ENCODE measurements at places on chromosomes 5 and 9.

- DNase-seq, result no peak
Measured at GRCh38 chr5:157918811-157919742, 60.1 kb upstream of the CLINT1 start.

DNA sequence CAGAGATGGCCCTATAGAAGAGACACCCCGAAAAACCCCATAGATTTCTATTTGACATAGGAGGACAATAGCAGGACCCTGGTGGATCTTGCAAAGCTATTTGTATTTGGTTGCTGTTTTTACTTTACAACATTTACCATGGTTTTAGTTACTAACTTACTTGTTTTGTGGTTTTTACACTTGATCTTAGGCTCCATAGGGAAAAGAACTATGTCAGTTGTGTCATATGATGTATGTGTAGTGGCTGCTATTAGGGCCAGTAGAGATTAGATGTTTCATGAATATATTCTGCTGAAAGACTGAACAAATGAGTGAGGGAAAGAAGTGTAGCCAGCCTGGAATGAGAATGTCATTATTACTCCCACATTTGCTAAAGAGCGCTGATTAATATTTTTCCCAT lies 388.1 kb downstream of the SEMA5A start:
- DNase-seq, result no peak

DNA sequence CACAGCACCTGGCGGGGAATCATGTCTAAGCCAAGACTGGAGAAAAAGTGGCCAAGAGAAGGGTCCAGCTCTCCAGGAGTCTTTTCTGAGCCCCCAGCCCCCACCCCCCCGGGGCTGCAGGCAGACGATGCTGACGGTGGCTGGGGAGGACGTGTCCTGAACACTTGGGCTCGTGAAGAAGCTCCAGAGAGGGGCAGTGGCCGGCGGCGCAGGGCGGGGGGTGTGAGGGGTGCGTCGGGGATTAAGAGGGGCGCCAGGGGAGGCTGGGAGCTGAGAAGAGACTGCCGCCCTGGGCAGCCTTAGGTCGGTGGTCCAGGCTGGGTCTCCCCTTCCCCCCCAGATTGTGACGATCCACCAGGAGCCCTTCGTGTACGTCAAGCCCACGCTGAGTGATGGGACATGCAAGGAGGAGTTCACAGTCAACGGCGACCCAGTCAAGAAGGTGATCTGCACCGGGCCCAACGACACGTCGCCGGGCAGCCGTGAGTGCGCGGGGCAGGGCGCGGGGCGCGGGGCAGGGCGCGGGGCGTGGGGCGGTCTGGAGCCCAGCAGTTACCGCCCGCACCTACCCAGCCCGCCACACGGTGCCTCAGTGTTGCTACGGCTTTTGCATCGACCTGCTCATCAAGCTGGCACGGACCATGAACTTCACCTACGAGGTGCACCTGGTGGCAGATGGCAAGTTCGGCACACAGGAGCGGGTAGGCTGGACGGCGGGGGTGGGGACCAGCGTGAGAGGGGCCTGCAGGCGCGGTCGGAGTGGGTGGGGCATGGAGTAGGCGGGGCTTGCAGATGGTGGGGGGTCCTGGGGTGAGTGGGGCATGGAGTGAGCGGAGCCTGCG lies 8.9 kb downstream of the LRRC26 start:
- no peak for DNase-seq

DNA sequence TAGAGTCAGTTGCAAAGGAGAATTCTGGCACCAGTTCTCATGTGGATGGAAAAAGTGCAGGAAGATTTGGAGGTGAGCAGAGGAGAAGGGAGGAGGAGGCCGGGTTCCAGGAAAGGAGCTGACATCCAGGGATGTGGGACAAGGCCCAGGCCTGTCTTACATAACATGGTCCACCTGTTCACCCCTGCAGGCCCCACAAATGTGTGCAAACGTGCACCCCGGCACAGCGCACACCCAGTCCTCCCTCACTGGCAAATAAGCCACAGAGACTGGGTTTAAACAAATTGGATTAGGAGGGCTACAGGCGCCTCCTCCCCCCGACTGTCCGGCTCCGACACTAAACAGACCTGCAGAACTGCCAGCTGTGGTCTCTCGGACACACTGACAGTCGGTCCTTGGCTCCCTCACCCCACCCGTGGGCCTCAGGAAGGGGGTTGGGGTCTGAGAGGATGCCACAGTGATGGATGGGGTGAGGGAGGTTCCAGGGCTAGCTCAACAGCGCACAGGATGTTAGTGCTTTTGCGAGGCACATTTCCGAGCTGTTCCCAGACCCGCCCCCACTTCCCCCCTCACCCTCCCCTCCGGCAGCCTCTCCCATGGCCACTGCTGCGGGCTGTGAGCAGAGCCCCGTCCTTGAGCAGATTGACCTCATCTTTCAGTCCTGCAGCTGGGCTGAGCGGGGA lies 43.4 kb upstream of the IL17B start:
- no peak for DNase-seq

- DNase-seq, result no peak
Measured at GRCh38 chr9:114643001-114643400, 14.6 kb downstream of the TEX53 start.

DNA sequence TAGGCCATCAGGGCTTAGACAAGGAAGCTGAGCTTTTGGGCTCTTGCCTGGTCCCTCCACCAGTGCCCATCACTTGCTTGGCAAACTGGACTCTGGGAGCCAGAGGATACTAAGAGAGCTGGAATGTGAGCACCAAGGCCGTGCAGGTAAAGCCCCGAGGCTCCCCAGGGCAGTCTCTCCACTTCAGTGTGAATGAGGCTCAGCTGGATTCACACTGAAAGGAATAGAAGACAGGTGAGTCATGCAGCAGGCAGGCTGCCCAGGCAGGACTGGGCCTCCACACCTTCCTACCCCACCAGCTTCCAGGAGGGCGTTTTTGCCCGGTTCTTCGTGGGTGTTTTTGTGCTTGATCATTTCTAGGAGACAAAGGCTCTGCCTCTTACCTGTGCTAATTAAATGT lies 7.3 kb upstream of the CTSV start:
- DNase-seq, result no peak

- DNase-seq, result no peak
Measured at GRCh38 chr9:23747088-23748075, 78.7 kb downstream of the ELAVL2 start.

GRCh38 chr5:34026089-34026761 lies 16.8 kb downstream of the C1QTNF3 start:
- DNase-seq, result no peak

GRCh38 chr5:132094393-132095076 lies 20.9 kb downstream of the CSF2 start:
- no peak for DNase-seq

DNA sequence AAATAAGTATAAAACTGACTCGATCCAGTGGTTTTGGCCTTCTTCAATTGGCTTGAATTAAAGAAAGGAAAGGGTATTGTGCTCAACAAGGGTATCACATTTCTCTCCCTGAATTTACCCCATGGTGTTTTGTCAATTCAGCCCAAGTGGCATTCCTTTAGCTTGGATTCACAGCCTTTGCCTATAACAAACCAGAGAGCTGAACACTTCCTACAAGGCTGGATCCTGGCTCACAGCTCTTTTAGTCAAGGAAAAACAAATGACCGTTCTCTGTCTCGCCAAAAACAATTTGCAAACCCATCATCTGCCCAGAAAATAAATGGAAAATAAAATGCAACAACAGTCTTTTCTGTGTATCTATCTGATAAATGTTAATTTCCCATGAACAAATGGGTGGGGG lies 5.7 kb downstream of the ZNF366 start:
- no peak for DNase-seq

DNA sequence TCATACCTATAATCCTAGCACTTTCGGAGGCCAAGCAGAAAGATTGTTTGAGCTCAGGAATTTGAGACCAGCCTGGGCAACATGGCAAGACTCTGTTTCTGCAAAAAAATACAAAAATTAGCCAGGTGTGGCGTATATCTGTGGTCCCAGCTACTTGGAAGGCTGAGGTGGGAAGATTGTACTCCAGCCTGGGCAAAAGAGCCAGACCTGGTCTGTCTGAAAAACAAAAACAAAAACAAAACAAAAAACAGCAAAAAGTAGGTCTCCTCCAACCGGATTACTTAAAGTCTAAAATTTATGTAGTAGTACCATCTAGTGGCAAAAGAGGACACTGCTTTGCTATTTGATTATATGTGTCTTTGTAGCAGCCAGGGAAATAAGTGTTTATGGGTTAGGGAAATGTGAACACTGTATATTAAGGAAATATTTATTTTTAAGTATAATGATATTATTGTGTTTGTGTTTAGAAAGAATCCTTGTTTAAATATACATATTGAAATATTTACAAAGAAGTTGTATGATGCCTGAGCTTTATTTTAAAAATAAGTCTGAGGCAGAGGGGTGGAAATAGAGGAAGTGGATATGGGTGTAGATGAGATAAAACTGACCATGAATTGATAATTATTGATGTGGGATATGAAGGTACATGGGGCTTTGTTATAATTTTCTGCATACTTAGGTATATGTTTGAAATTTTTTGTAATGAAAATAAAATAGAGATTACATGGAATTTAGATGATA lies 20.0 kb downstream of the APC start:
- no peak for DNase-seq

DNA sequence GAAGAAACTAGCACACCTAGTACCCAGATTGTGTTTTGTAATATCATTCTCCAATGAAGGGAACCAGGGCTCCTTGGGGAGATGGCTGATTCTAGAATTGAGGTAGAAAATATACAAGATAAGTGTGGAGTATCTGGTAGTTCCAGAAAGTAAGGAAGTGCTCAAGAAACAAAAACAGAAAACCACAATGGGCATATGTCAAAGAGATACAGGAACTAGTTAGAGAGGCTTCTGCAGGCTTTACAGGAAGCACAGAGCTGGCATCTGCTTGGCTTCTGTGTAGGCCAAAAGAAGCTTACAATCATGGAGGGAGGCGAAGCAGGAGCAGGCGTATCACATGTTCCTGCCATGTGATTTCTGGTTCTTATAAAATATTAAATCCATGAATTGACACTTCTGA lies 105.7 kb upstream of the TMEM161B start:
- DNase-seq, result no peak

GRCh38 chr9:16214677-16215352 lies 655.7 kb downstream of the BNC2 start:
- DNase-seq, result no peak

DNA sequence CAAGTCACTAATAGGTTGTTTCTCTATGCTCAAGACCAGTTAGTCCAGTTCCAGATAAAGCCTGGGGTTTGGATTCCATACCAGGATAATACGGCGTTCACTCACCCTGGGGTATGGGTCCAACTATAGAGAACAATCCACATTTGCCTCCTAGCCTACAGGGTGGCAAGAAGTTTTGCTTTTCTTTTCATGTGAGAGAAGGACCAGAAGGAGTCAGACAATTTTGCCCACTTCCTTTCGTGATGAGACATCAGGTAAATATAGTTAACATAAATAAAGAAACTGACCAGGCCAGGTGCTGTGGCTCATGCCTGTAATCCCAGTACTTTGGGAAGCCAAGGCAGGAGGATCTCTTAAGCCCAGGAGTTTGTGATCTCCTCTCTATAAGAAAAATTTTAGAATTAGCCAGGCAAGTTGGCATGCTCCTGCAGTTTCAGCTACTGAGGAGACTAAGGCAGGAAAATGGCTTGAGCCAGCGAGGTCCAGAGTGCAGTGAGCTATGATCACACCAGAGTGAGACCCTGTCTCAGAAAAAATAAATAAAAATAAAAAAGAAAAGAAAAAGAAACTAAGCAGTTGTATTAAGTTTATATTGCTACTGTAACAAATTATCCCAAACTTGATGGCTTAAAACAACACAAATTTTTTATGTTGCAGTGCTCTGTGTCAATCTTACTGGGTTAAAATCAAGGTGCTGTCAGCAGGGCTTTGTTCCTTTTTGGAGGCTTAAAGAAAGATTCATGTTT lies 7.5 kb upstream of the REEP5 start:
- DNase-seq, result no peak

DNA sequence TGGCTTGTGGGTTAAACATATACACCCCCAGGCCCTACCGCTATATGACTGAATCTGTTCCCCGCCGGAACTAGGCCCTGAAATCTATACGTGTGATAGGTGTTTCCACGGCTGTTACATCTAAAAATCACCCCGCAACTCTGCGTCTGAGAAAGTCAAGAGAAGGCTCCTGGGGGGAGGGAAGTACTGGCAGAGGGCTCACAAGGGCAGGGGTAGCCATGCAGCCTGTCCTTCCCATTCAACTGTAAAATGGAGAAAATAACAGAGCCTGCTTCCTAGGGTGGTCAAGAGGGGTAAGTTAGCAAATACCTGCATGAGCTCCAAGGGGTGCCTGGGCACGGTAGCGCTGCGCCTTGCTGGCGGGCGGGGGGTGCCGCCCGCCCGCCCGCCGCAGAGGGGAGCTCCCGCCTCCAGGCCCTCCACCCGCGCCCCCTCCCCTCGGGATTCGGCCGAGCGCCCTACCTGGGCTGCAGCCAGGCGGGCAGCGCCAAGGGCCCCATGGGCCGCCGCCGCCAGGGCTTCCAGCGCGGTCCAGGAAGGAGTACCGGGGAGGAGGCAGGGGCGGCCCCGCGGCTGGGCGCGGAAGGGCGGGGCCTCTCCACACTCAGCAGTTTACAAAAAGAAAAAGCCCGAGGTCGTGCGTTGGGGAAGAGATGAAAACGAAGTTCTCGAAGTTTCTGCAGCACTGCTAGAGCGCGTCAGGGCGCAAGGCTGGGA lies at the start of gene HACD4:
TSS of gene HACD4 (minus strand) at position 550 of the 717 bp plus-strand sequence. CDS start at position 500, 50 bp downstream.
- DNase-seq, result no peak

- DNase-seq, result no peak
Measured at GRCh38 chr5:150658699-150659265, 2.3 kb upstream of the MYOZ3 start.

DNA sequence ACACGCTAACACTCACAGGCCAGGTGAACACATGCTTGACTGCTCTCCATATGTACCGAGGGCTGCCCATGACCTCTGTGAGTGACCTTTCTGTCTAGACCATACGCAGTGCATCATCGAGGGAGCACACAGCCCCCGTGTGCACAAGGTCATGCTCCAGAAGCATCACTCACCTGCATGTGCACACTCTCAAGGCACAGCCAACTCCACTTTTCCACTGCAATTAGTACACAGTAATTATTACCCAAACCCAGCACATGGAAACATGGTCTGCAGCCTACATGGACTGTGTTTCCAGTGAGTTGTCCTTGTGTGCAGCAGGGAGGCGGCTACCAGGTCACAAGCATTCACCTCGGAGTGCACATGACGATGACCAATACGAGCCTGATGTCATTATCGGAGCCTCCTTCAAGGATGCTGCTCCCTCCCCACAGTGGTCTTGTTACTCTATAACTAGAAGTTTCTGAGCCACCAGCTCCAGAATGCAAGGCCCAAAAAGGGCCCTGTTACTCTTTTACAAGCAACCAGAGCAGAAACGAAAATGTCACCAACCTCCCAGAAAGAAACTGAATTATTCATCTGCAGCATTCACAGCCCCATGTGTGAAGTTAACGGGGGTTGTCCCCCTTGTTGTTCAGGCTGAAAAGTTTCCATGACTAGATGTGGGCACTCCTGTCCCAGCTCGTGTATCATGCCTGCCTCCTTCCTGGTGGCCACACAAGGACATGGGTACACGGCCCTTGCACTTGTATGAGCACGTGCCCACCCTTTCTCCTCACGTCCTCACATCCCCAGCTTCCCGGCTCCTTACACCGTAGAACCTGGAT lies 31.2 kb downstream of the SEMA4D start:
- DNase-seq, result no peak

DNA sequence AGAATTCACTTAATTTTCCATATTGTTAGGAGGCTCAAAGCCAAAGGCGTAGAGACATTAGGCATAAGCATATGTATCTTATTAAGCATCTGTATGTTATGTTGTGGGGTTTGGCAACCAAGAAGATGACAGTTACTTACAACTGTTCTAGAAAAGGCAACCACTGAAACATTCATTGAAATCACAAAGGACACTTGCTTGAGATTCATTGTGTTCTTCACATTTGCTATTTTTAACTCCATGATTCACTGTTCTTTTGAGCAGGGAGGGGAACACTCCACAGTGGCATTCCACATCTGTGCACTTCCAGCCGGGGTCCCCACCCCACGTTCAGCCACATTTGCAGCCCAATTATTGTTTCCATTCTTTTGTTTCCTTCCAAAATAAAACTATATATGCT lies 107.1 kb downstream of the PALM2AKAP2 start:
- no peak for DNase-seq

Measured in NCI-H1048 (cell line).